ENCODE measurements at places on chromosomes 16 and 17.

- H3K4me3 ChIP-seq, result peak overlapping the region; percentile 64
- H3K27me3 ChIP-seq, result no peaks in the 10 kb centered on the region
- H3K27ac ChIP-seq, result peak overlapping the region; percentile 99
- peaks cover 13% of the 10 kb centered on the region for H3K36me3 ChIP-seq
- H3K4me1 ChIP-seq, result peaks cover 21% of the 10 kb centered on the region
- DNase-seq, result peak; percentile 23
Measured at GRCh38 chr17:75288770-75289114, 491 bp downstream of the SLC25A19 start.

GRCh38 chr17:11035681-11036080 lies 197.8 kb upstream of the PIRT start:
- no peak for DNase-seq
- H3K27me3 ChIP-seq, result no peaks in the 10 kb centered on the region
- no peak overlapping the region for H3K27ac ChIP-seq
- H3K4me1 ChIP-seq, result no peaks in the 10 kb centered on the region
- no peaks in the 10 kb centered on the region for H3K36me3 ChIP-seq

DNA sequence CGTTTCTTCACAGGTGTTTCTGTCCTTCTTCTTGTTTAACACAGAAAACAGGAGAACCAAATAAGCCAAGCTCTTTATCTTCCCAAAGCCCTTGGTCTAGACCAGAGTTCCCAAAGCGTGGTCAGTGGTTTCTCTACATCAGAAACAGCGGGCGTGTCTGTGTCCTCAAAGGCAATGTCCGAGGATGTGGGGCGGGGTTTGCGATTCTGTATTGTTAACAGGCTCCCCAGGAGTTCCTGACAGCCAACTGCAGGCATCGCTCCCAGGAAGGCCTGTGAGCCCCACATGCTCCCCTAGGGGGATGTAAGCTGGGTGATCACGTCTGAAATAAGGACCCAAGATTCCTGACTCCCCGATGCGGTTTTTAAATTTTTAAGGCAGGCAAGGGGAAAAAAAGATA lies 28.4 kb upstream of the SLC25A19 start:
- no peak for DNase-seq
- no peaks in the 10 kb centered on the region for H3K27me3 ChIP-seq
- H3K4me1 ChIP-seq, result peaks cover 6% of the 10 kb centered on the region
- no peak overlapping the region for H3K4me3 ChIP-seq
- H3K36me3 ChIP-seq, result peaks cover 45% of the 10 kb centered on the region

DNA sequence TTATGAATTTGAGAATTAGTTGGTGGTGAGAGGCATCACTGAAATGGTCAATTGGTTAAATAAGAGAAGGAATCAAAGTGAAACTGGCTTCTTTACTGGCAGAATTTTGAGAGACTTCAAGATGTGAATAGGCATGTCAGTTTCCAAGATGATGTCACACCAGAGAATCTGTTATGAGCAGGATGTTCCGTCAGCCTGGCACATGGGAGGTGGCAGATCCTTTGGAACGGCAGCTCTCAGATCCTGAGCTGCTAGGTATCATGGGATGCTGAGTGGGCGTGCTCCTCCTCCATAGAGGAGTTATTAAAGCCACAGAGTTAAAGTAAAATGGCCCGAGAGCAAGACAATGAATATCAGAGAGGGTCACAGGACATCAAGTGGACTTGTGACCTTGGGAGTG lies 444.3 kb upstream of the HSBP1 start:
- no peak for DNase-seq
- no peak overlapping the region for H3K27ac ChIP-seq
- no peaks in the 10 kb centered on the region for H3K36me3 ChIP-seq
- no peaks in the 10 kb centered on the region for H3K4me1 ChIP-seq
- no peak overlapping the region for H3K4me3 ChIP-seq

- no peaks in the 10 kb centered on the region for H3K36me3 ChIP-seq
- H3K4me1 ChIP-seq, result no peaks in the 10 kb centered on the region
- no peak overlapping the region for H3K27ac ChIP-seq
- DNase-seq, result no peak
Measured at GRCh38 chr16:7338826-7339225, 6.2 kb downstream of the RBFOX1 start.
